Stimulated activated CD4-positive, alpha-beta T cell treated with anti-CD3 and anti-CD28 coated beads, Interleukin-1b, Interleukin-23, amount 100 ng/mL, for 1 hour (primary cell): ENCODE measurements at places on chromosomes 5 and 9.

- DNase-seq = no peak
These were observed 146.6 kb downstream of the MAN2A1 start for GRCh38 chr5:109836280-109836679.

DNA sequence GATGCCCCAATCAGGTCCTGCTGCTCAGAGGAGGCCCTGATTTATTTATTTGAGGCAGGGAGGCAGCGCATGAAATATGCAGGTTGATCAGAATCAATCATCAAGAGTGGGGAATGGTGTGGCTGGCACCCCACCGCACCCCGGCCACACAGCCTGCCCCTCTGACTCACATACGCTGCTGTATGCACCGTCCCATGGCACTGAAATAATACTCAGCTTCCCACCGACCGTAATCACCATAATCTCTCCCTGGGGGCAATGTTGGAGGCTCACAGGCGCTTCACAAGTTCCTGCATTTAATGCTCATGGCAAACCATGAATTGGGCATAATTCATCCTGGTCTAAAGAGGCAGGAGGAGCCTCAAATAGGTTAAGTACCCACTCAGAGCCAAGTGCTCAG, 141.2 kb upstream of the TBC1D2 start:
- DNase-seq = no peak

- DNase-seq = no peak
These were observed 25.7 kb downstream of the NMUR2 start for GRCh38 chr5:152379331-152379730.

DNA sequence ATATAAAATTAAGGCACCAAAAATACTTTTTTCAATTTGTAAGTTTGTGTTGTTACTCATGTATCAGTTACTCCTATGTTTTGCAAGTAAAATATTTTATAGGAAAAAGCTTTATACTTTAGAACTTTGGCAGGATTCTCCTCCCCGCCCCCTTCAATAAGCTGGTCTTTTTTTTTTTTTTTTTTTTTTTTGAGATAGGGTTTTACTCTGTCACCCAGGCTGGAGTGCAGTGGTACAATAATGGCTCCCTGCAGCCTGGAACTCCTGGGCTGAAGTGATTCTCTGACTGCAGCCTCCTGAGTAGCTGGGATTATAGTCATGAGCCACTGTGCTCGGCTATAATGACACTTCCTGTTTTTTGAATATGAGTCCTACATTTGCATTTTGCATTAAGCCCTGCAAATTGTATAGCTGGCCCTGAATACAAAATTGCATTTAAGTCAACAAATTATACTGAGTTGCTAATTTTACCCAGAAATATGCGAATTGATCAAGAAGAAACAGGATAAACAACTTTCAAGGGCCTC, 192.9 kb downstream of the PIK3R1 start:
- DNase-seq = no peak

DNA sequence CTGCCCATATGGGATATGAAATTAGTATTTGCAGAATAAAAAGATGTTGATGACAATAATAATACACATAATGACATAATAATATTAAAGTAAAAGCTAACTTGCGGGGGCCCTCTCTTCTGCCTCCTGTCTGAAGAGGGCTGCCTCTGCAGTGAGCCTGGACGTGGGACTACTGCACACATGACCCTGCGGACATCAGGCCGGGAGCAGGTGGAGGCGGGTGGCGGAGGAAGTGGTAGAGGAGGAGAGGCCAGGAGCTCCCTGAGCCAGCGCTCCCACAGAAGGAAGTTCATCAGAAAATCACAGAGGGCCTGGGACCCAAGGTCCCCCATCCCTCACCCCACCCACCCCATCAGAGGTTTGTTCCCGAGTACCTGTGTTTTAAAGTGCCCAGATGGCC, 60.5 kb downstream of the ROPN1L start:
- DNase-seq = no peak

- DNase-seq = no peak
These were observed 254.1 kb downstream of the CDH18 start for GRCh38 chr5:19733612-19734495.

- DNase-seq = no peak
These were observed 21.0 kb downstream of the DBH start for GRCh38 chr9:133657120-133657661.

- DNase-seq = no peak
These were observed 9.0 kb upstream of the LCN1 start for GRCh38 chr9:135512241-135512603.

DNA sequence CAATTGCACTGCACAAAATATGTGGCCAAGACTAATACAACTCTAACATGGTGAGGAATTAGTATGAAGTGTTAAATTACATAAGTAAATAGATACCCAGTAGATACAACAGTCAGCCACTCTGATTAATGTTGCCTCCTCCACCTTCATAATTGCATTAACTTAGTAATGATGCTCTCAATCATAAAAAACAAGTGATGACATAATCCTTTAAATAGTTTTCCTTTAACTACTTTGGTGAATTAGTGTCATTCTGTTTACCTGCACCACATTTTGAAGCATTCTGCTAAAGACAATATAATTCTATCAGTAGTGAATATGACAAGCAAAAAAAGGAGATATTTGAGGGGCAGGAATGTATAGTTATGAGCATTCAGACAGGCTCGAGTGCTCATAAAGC, 265.9 kb upstream of the SLC24A2 start:
- DNase-seq = no peak

GRCh38 chr5:154038261-154038706, 426 bp downstream of the FAM114A2 start:
- no peak for DNase-seq

DNA sequence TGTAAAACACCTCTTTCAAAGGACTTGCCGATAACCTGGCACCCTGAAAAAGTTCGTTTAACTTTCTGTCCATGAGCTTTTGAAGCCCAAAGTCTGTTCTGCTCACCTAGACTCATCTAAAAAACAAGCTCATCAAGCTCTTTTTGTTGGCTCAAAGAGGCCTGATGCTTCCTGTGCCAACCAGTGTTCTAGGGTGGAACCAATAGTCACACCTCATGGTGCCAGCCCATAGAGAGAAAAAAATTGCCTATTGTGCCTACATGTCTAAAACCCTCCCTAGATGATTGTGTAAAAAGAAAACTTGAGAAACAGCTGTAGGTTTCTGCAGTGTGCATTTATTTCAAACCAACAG, 4.7 kb downstream of the SH3RF2 start:
- DNase-seq = no peak

DNA sequence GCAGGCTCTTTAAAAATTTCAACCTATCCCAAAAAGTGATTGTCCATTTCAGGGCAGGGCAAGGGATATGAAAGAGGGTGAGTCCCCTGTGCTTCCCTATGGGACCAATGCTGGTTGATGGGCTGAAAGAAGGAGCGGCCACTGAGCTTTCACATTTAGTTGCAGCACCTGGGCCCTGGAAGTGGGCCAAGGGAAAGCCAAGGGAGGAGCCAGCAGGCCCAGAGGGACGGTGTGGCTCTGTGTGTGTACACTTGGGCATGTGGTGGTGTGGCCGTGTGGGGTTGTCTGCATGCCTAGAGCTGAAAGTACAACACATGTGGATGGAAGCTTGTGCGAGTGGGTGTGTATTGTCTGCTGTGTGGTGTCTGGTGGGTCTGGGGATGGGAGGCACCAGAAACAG, 14.0 kb upstream of the PSMD5 start:
- no peak for DNase-seq

DNA sequence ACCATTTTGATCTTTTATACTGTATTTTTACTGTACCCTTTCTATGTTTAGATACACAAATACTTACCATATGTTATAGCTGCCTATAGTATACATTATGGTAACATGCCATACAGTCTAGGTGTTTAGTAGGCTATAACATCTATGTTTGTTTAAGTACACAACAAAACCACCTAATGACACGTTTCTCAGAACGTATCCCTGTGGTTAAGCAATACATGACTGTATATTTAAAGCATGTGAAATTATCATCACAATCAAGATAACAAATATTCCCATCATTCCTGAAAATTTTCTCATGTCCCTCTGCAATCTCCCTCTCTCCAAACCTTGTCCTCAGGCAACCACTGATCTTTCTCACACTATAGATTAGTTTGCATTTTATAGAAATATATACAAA, 66.4 kb upstream of the SUSD1 start:
- DNase-seq = no peak

- DNase-seq = no peak
These were observed 7.8 kb upstream of the SMIM32 start for GRCh38 chr5:136200761-136201160.

DNA sequence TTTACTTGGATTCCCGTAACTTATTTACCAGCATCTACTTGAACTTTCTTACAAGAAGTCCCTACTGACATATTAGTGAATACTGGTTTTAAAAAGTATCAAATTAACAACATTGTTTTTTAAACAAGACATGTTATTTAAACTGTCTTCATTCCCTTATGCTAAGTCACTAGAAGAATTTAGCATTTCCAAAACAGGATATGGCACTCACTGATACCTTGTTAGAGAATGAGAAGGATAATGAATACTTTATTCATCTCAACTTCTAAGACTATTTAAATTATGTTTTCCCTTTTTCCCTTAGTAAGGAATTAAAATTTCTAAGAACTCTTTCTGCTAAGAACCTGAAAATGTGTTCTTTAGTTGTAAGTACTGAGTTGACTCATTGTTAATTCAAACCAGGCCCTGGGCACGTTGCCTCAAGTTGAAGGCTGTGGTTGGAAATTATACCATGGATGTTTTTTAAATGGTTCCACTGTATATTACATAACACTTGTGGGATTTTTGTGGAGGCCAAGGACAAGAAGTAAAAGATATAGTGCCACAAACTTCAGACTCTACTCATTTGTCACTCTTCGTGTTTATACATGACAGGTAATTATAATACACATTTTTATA, 219.0 kb upstream of the EDIL3 start:
- no peak for DNase-seq

GRCh38 chr5:133709209-133709725, 96.9 kb upstream of the FSTL4 start:
- DNase-seq = no peak

DNA sequence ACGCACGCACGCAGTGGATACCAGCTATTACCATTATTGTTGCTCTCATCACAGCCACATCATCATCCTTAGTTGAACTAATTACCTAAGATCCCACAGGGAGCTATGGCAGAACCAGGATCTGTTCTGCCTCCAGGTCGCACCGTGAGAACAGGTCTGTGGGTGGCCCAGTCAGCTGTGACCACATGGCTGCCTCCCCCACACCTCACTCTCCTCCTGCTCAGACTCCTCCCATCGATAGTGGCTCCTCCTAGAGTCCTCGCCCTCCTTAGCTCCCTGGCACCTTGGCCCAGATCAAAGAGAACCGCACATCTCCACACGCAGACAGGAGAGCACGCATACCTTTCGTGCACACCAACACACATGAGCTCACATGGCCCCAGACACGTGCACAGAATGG, 32.4 kb upstream of the RPL26L1 start:
- DNase-seq = no peak

- no peak for DNase-seq
These were observed 175.7 kb downstream of the MELK start for GRCh38 chr9:36748322-36748899.

GRCh38 chr5:164300295-164300694, 794.9 kb downstream of the MAT2B start:
- no peak for DNase-seq

DNA sequence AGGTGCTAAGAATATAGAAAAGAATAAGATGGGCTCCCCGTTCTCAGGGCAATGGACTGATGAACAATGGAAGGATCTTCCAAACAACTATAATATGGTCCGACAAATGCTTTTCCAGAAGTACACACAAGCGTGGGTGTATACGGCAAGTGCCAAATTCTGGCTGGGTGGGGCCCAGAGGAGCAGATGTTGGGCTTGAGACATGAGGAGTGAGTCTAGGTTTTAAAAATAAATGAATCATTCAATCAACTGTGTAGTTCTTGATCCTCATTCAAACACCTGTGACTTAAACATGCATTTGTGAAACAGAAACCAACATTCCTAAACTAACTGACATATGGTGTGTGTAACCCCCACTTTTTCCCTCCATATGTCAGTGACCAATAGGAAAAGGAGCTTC, 47.9 kb downstream of the MFAP3 start:
- DNase-seq = no peak

- no peak for DNase-seq
These were observed 69.0 kb upstream of the FAM169A start for GRCh38 chr5:74934949-74935751.

- no peak for DNase-seq
These were observed 380.1 kb downstream of the CTNND2 start for GRCh38 chr5:11524188-11524587.

GRCh38 chr5:114250536-114250935, 111.3 kb upstream of the KCNN2 start:
- no peak for DNase-seq

DNA sequence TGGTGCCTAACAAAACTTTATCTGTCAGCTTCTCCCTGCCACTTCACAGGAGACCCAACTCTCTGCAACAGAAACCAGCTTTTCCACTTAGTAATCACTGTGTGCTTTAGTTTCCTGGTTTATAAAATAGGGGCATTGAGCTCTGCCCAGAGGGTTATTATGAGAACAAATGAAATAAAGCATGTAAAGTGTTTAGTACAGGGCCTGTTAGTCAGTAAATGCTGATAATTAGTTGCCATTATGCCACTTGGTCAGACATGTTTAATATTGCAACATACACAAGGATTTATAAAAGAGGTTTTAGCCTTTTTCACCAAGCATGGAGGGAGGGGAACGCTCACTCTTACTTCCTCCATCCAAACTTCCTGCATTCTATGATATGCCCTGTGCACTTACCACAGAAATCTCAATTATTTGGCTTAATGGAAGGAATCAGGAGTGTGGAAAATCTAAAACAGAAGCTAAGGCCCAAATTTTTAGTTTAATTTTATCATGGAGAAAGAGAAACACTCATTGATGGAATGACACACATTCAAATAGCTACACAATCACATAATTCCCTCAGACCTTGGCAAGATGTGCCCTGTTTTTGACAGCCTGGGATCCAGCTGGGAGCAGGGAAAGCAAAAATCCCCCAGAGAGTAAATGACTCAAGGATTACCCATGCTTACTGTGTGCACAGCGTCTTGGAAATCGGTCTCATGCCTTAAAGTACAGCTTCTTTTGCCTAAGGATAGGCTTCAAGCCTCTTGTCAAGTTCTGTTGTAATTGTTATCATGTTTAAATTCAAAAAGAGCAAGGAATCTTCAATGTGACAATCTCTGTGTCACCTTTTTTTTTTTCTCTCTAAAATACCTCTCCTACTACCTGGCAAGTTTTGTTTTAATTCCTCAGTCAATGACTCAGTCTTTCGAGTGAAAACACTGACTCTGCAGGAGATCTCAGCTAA, 34.0 kb downstream of the ZNF474 start:
- DNase-seq = no peak

GRCh38 chr9:113597390-113598241, 134.1 kb downstream of the RGS3 start:
- no peak for DNase-seq

DNA sequence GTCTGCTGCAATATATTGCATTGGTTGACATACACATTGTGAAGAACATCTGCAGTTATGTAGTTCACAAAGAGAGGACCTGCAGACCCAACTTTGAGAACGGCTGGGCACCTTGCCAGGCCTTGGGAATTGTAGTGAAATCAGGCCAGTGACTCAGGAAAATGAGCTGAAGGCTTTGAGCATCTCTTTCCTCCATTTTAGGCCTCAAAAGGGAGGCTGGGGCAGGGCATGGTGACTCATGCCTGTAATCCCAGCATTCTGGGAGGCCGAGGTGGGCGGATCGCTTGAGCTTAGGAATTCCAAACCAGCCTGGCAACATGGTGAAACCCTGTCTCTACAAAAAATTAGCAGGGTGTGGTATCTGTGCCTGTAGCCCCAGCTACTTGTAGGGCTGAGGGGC, 1.4 kb upstream of the IPPK start:
- DNase-seq = no peak

- no peak for DNase-seq
These were observed 28.8 kb downstream of the MLLT3 start for GRCh38 chr9:20593537-20593936.
